A549 treated with dexamethasone at 1 μM for 4 hours (cell line): ENCODE measurements at places on chromosomes 4 and X. TPM values are rescaled to one million over a fixed set of nuclear protein-coding genes. Genes with fewer than 3 reads are reported as not detected.

The PFKFB1 gene
- 0.07 to 0.15 TPM (median 0.10 TPM) in 3 of 5 replicates, not detected in the others for total RNA-seq

The STPG2 gene
- total RNA-seq = not detected in 5 replicates

The ASB9 gene
- 18.7 to 22.9 TPM (median 20.2 TPM) in 5 replicates for total RNA-seq

The GABRA4 gene
- not detected in 5 replicates for total RNA-seq

The RNF175 gene
- total RNA-seq = not detected in 5 replicates

The FGD1 gene
- total RNA-seq = 4.6 to 8.0 TPM (median 6.9 TPM) in 5 replicates

The ZNF827 gene
- total RNA-seq = 1.8 to 4.3 TPM (median 2.9 TPM) in 5 replicates

The SAGE1 gene
- 0.02 to 0.14 TPM (median 0.05 TPM) in 4 of 5 replicates, not detected in the other for total RNA-seq

The PJA1 gene
- total RNA-seq = 12.7 to 15.1 TPM (median 13.4 TPM) in 5 replicates

The HSFX2 gene
- 0.08 to 0.38 TPM (median 0.19 TPM) in 3 of 5 replicates, not detected in the others for total RNA-seq

The GSX2 gene
- not detected in 5 replicates for total RNA-seq

The SLC10A3 gene
- total RNA-seq = 29.1 to 41.5 TPM (median 40.6 TPM) in 5 replicates

The GLUD2 gene
- total RNA-seq = 1.8 to 2.4 TPM (median 2.0 TPM) in 5 replicates

The ZC4H2 gene
- total RNA-seq = 1.5 to 2.1 TPM (median 1.7 TPM) in 5 replicates

The F8A2 gene
- total RNA-seq = not detected in 5 replicates

The ACE2 gene
- total RNA-seq = not detected in 5 replicates

The ERVMER34-1 gene
- total RNA-seq = 0.42 to 0.54 TPM (median 0.48 TPM) in 5 replicates

The NDP gene
- total RNA-seq = not detected in 5 replicates
